Activated gamma-delta T cell treated with Interleukin-2 at 50 U/mL for 16 hours (primary cell): ENCODE measurements at places on chromosomes 7 and 10.

DNA sequence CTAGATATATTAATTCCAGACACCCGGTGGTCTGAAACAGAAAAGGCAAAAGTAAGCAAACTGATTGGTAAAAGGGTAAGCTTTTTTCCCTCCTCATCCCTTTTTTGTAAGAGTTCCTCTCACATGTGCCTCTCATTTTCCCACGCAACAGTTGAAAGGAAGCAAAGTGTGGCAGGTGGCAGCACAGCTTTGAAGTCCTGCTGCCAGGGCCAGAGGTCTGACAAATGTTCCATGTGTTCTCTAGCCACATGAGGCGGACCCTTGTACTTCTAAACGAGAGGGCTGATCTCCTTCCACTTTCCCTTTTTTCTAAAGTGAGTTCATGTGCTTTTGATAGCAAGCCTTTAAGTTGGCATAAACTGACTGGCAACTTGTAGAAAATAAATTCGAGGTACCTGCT is 217.5 kb downstream of the POLR1F start:
- no peak for DNase-seq

DNA sequence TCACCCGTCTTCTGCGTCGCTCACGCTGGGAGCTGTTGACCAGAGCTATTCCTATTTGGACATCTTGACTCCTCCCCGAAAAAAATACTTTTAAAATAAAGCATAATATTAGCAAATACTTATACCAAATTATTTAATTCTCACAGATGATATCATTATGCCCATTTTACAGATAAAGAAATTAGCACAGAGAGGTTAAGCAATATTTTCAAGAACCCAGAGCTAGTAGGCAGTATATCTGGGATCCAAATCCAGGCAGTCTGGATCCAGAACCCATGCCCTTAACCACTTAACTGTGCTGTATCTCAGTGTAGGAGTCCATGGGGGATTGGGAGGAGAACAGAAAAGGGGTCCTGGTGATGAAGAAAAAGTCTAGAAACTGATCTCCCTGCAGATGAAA is 6.1 kb downstream of the IQUB start:
- no peak for DNase-seq

GRCh38 chr7:42159130-42159529 is 77.9 kb downstream of the GLI3 start:
- DNase-seq = no peak

DNA sequence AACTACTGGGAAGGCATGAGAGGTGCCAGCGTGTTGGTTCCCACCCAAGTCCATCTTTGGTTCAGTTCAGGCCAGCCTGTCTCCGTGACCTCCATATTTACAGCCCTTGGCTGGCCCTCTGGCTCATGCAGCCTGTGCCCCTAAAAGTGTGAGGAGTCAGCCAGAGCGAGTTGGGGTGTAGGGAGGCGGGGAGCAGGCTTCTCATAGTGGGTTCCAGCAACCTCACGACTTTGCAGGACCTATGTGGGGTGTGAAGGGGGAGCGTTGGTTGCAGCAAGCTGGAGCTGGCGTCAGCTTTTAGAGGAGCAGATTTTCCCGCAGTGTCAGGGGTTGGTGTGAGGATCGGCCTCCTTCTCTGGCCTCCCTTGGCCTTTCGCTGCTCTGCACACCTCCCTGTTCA is 9.8 kb downstream of the TSPAN14 start:
- DNase-seq = no peak

GRCh38 chr10:4034907-4035598 is 250.0 kb upstream of the KLF6 start:
- no peak for DNase-seq

GRCh38 chr7:42574685-42575084 is 337.2 kb downstream of the C7orf25 start:
- DNase-seq = no peak

DNA sequence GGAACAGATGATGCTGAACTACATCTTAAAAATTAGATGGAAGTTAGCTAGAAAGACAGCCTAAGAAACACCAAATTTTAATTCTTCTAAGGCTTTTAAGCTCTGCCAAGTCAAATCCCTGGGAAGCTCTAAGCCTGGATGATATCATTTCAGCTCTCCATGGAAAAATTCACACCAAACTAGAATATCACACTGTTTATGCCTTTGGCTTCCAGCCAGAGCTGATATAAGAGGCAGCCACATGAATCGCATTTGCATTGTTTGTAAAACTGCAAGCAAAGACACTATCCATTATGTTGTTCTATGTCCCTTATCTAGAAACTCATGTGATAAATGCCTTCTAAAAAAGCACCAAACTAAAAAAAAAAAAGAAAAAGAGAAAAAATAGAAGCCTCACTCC is 430.4 kb downstream of the GRID1 start:
- no peak for DNase-seq

DNA sequence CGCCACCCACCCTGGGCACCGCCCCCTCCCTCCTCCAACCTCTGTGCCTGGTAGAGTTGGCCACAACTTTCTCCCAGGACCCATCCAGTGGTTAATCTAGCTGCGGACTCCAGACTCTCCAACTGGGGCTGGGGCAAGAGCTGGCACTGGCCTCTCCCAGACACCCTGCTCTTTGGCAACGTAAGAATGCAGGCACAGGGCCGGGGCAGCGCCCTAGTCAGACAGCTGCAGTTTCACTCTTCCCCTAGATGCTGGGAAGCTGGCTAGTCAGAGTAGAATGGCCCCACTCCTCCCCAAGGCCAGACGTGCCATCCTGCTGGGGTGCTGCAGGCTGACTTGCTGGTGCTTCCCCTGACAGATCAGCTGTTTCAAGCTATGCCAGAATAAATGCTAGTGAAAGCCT is 22.1 kb downstream of the HSPA12A start:
- no peak for DNase-seq

GRCh38 chr7:78179211-78179610 is 380.6 kb downstream of the PHTF2 start:
- DNase-seq = no peak

DNA sequence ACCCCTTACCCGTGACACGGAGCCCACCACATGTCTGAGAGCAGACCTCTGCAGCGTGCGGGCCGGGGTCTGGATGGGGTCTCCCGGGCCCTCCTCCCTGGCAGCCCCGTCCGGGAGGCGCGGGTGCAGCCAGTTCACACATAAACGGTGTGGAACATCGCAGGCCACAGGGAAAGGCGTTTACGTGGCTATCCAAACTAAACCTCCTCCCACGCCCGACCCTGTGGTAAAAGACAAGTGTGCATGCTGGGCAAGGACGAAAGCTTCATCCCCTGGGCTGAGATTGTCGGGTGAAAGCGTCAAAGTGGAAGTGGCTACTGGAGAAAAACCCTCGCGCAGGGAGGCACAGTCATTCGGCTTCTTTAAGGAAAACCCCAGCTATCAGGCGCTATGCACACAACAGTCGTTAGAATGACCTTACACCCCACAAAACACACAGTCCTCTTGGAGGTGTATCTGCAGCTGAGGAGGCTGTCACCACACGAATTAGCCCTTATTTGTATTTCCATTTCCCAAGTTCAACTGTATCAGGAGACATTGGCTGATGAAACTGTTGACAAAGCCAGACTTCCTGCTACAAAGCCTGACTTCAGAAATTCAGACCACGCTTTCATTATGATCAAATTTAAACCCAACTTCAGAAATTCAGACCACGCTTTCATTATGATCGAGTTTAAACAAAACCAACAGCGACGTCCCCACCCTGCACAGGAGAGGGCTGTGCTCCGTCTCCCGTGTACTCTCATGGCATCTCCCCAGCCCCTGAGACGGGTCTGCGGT is 15.3 kb downstream of the GPER1 start:
- no peak for DNase-seq

GRCh38 chr7:112985377-112985987 is 101.1 kb downstream of the GPR85 start:
- DNase-seq = no peak

DNA sequence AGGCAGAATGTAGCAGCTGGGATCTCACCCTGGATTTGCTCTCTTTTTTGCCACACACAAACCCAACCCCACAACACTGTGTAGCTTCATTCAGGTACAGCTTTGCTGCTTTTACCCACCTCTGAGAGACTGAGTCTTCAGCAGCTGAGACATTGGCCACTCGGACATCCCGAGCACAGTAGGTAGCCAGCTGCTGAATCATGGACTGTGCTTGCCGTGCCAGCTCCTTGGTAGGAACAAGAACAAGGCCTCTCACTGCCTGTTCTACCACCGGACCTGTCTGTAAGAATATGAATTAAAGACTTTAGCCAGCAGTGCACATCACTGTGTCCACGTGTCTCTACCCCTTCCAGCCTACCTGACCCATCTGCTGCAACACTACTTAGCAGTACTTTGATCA is 937 bp downstream of the DDX56 start:
- DNase-seq = no peak

DNA sequence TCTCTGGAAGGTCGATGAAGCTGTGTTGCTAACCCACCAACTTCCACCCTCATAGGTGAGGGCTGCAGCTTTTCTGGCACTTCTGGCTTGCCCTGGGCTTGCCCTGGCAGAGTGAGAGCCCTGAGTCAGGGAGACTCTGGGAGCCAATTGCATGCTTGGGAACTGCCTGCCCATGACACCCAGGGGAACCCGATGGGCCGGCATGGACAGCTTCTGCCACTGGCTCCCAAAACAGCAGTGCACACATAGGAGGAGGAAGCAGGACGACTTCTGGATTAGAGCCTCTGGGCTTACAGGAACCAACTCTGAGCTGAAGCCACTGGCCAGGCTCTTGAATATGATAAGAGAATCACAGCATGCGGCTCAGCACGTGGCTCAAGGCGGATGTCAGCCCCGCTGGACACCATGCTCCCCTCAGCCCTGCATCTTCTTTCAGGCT is 135.2 kb upstream of the UNC5B start:
- no peak for DNase-seq

DNA sequence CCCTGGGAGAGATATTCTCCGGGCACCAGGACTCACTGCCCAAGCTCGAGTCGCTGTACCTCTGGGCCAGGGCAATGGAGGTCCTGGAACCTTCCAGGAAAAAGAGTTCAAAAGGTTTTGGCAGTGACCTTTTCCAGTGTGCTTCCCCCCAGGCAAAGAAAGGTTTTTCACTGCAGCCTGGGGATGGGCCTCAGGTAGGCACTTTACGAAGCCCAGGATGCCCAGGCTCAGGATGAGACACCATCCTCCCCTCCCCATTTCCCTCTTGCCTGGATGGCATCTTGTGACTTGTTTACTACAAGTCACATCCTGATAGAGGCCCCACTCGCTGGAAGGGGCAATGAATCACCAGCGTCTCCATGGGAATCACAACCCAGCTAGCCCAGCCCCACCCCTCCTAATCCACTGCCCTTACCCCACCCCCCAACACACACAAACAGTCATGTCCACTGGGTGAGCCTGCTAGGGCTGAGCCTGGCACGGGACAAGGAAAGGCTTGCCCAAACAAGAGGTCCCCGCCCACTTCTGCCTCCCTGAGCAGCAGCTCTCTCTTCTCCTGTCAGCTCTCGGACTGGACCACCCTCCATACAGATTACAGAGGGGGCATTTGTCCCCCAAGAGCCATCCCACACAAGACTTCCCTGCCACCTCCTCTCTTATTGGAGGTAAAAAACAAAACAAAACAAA is 93.8 kb upstream of the SMNDC1 start:
- DNase-seq = no peak

GRCh38 chr10:27513451-27514191 is 9.5 kb downstream of the RAB18 start:
- DNase-seq = no peak

DNA sequence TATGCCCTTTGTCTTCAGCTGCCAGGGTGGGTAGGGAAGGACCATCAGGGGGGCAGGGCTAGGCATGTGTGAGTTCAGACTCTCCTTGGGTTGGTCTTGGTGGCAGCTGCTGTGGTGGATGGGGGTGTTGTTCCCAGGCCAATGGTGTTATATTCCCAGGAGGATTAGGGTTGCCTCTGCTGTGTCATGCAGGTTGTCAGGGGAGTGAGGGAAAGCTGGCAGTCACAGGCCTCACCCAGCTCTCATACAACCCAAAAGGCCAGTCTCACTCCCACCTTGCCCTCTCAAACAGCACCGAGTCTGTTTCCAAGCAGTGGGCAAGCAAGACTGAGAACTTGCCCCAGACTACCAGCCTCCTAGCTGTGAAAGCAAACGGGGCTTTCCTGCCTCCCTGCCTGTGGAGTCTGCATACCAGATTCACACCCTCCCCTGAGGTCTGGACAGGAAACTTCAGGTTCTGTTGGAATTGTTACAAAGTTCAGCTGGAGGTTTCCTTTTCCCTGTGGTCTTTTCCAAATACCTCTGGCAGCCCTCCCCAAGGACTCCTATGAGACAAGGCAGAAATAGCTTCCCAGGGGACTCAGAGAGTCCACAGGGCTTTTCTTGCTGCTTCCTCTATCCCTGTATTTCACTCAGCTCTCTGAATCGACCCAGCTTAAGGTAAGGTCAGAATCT is 1.4 kb downstream of the HYAL4 start:
- DNase-seq = no peak

DNA sequence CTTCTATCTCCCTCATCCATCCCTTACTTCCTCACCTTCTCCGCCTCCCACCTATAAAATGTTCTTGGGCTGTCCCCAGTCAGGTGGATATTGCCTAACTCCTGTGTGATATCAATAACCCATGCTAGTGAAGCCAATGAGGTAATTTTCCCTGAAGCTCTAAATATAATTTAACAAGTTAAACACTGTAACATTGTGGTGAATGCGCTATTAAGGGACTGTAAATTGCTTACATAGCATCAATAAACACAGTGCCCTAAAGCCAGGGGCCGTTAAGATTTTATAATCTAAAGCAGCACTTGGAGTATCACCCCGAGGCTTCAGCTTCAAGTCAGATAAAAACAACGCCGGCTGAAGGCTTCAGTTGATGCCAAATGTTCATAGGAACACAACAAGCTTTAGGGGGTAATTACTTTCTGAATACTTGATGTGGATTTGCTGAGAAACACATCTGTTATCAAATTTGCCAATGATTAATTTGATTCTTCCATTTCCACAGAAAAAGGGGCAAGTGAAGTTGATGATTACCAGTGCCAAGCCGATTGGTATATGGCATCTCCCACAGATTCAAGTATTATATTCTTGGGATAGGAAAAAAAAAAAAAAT is 138.4 kb downstream of the CREB5 start:
- DNase-seq = no peak

GRCh38 chr10:108003061-108003460 is 838.6 kb upstream of the SORCS1 start:
- no peak for DNase-seq
